Fibroblast of skin of right biceps (primary cell): ENCODE measurements at places on chromosomes 12 and 14.

DNA sequence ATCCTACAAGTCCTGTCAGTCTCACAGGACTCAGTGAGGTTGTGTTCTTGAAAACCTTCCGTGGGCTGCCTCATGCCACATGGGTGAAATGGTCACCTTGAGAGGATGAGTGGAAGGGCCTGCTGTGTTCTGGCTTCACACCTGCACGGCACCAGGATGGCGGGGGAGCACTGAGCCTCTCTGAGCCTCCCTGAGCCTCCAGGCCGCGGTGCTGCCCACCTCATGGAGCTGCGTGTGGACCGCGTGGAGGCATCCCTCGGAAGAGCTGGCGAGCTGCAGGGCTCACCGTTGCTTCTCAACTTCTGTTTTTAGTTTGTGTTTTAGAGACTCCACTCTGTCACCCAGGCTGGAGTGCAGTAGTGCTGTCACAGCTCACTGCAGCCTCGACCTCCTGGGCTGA is 56.2 kb downstream of the TEAD4 start:
- DNase-seq: no peak

GRCh38 chr12:8950702-8951478 is 1.4 kb upstream of the M6PR start:
- no peak for DNase-seq

GRCh38 chr12:106091446-106091820 is 47.3 kb downstream of the NUAK1 start:
- peak; percentile 26 for DNase-seq

GRCh38 chr12:112115259-112116045 is 6.9 kb upstream of the NAA25 start:
- no peak for DNase-seq

- peak; percentile 57 for DNase-seq
These were observed 6.2 kb upstream of the CGRRF1 start for GRCh38 chr14:54503486-54503885.

- DNase-seq: no peak
These were observed 3.1 kb downstream of the PRKAB1 start for GRCh38 chr12:119671070-119671469.
